ENCODE measurements at places on chromosomes 5 and 9.
A peak's percentile ranks its signal among the peaks of the same experiment; 100 is the strongest.

DNA sequence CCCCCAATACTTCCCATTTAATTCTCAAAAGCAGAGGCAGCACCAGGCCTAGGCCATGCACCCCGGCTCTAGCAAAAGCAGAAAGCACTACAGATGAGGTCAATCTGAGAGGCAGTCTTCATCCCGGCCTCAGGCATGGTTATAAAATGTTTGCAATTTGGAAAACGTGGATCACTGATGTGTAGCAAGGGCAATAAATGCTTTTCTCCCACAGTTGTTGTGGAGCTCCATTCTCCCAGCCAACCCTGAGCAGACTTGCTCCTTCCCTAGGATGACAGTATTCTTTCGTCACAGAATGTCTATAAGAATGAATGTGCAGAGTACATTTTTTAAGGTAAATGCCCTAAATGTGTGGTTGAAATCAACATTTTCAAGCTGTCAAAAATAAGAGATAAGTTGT, 157.3 kb upstream of the DAPK1 start:
- DNase-seq: no peak

DNA sequence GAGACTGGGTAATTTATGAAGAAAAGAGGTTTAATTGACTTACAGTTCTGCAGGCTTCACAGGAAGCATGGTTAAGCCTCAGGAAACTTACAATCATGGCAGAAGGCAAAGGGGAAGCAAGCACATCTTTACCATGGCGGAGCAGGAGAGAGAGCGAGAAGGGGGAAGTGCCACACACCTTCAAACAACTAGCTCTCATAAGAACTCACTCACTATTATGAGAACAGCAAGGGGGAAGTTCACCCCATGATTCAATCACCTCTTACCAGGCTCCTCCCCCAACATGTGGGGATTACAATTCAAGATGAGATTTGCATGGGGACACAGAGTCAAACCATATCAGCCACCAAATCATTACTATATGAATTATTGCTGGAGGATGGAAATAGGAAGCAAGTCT, 30.3 kb upstream of the STX17 start:
- no peak for DNase-seq

- DNase-seq: no peak
These were observed 2.5 kb downstream of the KCNT1 start for GRCh38 chr9:135704483-135704882.

DNA sequence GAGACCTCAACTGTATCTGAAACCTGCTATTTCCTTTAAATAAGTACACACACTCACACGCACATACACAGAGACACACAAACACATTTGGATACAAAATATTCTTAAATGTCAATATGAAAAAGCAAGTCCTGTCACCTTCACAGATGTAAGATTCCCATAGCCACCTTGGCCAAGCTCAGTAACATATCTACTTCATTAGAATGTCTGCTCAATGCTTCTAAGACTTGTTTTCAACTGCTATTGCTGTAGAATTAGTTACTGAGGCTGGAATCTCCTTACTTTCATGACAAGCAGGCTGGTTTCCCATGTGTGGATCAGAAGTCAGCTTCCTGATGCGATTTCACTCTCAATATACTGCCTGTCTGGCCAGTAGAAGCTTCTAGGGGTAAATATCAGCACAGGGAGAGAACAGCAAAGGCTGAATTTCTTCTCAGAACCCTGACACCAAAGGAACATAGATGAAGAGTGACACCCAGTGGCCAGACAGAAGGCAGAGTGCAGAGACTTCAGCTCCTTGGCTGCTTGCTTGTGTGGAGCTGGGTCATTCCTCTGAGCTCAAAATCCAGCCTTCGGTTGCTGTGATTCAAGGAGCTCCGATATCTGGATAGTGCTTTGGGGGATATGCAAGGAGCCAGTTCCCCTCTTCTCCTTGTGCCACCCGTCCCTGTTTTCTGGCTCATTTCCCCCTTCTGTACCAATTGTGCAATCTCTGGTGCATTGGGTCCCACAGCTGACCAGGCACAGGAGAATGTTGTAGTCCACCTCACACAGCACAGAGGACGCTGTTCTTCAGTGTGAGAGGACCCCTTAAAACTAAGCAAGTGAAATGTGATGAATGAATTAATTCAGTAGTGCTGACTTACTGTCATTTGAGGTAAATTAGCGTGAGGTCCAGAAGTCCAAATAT, 26.6 kb upstream of the ABLIM3 start:
- peak; percentile 81 for DNase-seq

- no peak for DNase-seq
These were observed 57.9 kb downstream of the CSNK1A1 start for GRCh38 chr5:149493316-149493715.

DNA sequence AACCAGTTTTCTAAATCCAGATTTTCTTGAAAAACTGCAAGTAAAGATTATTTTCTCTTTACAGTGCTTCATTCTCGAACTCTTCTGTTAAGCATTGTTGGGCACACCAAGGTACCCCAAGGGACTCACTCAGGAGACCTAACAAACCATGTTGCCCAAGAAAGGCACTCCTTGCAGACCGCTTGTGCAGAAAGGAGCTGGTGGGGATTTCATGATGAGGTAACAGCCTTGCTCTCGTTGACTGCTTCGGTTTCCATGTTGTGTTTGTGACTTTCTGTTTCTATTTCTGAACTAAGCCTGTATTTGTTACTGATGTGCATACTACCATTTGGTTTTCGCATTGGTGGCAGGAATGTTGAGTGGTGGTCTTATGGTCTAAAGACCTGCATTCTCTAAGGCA, 266.6 kb upstream of the DAP start:
- no peak for DNase-seq

DNA sequence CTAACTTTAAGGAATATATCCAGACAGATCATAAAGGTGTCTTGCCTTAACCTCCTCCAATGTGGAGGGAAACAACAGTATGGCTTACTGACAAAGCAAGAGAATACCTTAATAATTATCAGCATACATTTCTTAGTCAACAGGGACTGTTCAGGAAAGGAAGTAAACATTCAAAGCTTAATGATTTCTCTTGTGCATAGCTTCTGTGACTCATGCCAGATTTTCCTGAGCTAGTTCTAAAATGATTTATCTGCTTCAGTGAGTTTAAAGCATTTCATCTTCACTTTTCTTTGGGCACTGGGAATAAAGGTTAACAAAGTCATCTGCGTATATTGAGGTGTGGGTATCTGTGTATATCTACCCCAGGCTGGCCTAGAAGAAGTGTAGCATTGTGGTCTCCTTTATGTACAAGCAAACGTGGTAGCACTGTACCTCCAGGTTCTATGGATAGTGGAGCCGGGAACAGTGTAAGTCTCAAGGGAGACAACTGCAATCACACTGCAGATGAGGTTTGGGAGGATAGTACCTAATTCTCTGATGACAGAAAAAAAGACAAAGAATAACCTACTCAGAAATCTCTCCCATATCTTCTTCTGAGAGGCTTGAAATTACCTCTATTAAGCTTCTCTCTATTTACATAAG, 284.1 kb downstream of the HCN1 start:
- DNase-seq: peak; percentile 34

GRCh38 chr5:140988608-140989007, 22.3 kb downstream of the PCDHAC2 start:
- no peak for DNase-seq

GRCh38 chr5:54944364-54944763, 41.0 kb downstream of the ESM1 start:
- DNase-seq: peak; percentile 53

- peak; percentile 79 for DNase-seq
These were observed 174.5 kb upstream of the MAP1B start for GRCh38 chr5:71932655-71933338.

- no peak for DNase-seq
These were observed 12.2 kb downstream of the MYMK start for GRCh38 chr9:133512253-133513213.

DNA sequence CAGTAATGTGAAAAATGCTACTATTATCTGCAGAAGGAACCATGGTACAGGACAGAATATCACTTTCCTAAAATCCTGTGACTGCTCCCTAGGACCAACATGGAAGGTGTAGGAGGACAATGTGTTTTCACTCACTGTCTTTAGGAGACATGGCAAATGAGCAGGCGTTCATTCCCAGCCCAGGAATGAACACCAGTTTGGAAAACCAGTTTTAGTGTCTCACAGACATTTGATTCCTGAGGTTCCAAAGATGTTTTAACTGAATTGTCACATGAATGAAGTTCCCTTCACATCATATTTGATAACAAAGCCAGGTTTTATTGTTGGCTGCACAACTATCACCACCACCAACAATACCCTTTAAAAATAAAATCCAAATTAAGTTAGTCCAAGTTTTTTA, 178.2 kb downstream of the ENC1 start:
- DNase-seq: no peak

- no peak for DNase-seq
These were observed 807.9 kb downstream of the PRELID2 start for GRCh38 chr5:145027286-145027685.

DNA sequence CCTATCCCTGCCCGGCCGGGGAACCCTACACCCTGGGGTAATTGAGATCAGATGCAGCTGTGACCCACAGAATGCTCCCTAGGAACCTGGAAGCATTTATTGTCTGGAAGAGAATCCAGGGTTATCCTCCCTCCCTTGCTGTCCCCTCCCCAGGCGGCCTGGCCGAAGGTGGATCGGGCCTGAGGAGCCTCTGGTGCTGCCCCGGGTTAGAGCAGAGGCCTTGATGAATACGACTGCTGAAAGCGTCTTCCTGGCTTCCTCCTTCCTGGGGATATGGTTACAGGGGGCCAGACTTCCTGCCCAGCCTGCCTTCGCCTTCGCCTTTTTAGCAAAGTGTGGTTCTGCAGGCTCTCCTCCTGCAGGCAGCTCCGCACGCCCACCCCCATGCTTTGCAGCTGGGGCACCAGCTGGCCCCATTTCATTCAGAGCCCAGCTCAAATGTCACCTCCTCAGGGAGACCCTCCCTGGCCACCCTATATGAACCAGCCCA, 22.5 kb upstream of the PTGS1 start:
- DNase-seq: no peak

GRCh38 chr9:87263291-87263690, 234.4 kb upstream of the DAPK1 start:
- no peak for DNase-seq

DNA sequence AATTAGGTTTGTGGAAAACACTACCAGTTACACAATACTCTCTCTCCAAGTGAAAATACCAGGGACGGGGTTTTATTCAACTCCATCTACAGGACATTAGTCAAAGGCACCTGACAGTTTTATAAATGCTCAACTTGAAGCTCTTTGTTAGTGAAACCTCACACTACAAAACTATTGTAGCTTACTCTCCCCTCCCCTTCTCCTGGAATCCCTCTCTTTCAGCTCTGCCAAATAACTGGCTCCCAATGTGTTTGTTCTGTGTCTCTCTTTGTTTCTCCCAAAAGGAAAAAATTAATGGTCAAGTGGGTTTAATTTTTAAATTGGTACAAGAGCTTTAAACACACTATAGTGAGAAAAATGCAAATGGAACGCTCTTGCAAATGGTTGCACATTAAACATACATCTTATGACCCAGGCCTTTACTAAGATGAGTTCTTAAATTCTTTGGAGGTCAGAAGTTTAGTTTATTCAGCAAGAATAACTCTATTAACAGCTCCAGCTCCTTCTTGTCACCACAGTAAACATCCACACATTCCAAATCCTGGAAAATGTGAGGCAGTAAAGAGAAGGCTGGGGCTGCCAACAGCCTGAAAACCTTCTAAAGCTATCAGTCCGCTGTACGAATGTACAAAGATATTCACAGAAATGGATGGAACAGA, 48.4 kb downstream of the ZNF608 start:
- DNase-seq: peak; percentile 25

GRCh38 chr5:148735301-148735835, 81.0 kb upstream of the HTR4 start:
- no peak for DNase-seq

- peak; percentile 62 for DNase-seq
These were observed 153.2 kb downstream of the MACROH2A1 start for GRCh38 chr5:135245521-135246499.

DNA sequence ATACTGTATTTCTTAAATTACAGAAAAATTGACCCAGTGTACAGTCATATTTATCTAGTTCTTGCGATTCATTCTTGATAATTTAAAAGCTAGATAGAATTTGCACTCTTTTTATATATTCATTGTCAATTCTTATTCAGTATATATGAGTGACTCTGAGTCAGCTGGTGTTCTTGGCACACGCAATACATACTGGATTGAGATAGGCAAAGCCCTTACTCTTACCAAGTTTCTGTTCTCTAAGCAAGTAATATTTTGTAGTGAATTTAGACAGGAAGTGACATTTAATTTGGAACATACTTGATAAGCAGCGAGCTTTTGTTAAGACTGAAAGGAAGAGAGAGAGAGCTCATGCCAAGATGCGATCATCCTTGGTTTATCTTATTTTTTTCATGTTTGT, 57.7 kb downstream of the GPBP1 start:
- no peak for DNase-seq

GRCh38 chr5:33549982-33550567, 109.3 kb downstream of the TARS1 start:
- no peak for DNase-seq

DNA sequence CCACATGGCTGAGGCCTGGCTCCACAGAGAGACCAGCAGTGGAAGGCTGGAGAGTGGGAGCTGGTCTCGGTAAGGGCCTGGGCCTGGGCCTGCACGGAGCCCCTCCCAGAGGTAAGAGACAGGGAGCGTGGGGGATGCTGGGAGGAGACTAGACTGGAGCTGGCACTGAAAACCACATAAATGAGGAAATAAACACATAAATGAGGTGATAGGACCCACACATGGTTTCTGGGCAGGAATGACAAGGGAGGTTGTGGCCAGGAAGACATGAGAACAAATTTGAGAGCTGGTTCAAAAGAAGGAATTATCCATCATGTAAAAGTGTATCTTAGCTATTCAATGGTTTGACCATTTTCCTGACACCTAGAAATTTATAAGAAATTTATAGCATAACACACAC, 451.7 kb upstream of the DAP start:
- DNase-seq: no peak

GRCh38 chr5:128062172-128062746, 21.3 kb upstream of the SLC12A2 start:
- peak; percentile 65 for DNase-seq

Measured in astrocyte of the spinal cord (primary cell).